ENCODE measurements at places on chromosomes 1 and 21.

- no peak for DNase-seq
Observed at GRCh38 chr1:38208716-38209632, 162.4 kb upstream of the POU3F1 start.

GRCh38 chr1:5915587-5916571 is 76.3 kb downstream of the NPHP4 start:
- peak; percentile 19 for DNase-seq

DNA sequence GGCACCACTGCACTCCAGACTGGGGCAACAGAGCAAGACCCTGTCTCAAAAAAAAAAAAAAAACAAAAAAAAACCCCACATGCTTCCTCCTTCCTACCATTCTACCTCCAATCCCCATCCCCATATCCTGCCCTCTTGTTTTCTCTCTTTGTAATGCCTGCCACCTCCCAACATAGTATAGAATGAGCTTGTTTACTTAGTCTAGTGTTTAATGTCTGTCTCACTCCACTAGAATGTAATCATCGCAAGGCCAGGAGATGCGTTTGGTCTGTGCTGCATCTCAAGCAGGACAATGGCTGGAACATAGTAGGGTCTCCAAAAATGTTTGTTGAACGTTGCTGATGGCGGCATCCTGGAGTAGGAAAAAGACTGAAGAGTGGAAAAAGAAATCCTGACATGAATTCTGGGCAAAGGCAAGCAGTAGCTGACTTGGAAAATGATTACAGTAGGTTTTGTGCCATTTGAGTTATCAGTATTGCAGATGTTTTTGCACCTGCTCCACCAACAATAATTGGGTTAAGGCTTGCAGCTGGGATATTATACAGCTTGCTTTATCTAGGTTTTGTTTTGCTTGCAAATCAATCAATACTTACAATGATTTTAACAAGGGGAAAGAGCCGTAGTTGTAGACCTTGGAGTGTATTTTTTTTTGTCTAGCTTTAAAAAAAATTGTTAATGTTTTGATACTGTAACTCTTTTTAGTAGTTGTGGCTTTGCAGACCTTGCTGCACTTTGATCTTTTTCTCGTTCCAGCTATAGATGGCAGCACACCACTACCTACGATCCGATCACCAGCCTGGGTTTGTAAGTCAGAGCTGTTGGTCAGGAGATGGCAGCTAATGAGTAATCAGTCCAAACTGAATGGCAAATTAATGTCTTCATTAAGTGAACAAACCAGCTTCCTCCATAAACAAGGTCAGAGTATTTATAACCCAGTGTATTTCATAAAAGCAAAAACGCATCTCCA is 62.4 kb downstream of the BACH1 start:
- DNase-seq = no peak

DNA sequence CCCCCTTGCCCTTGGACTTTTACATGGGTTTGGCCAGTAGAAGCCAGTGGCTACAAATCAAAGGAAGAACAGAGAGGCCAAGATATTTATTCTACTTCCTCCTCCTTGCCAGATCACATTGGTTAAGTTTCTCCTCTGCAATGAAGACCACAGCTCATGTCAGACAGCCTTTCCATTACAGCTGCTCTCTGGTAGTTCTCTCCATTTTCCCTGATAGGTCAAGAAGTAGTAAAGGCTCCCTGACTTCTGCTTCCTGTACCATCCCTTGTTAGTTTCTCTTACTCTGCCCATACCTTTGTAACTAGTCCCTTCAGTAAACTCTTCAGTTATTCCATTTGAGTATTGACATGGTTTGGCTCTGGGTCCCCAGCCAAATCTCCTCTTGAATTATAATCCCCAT is 27.8 kb downstream of the NME7 start:
- DNase-seq = no peak

GRCh38 chr21:41923186-41923585 is 30.6 kb downstream of the C2CD2 start:
- DNase-seq = no peak

- no peak for DNase-seq
Observed at GRCh38 chr1:109300650-109301151, 6.1 kb downstream of the MYBPHL start.

- no peak for DNase-seq
Observed at GRCh38 chr1:41538741-41539417, 54.4 kb upstream of the EDN2 start.

DNA sequence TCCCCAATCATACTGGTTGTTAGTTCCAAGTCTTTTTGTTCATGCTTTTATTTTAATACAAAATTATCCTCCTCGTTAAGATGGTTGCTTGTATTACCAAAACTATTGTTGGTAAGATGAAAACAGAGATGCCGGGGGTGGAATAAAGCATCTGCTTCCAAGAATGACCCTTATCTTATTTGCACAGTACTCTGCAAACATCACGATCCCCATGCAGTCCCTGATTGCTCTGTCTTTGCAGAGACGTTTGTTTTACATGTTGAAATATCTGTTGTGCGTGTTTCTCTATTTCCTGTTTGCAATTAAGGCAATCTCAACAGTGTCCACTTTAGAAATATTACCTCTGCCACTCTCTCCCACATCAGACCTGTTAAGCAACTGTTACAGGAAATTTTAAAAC is 141.3 kb upstream of the NCAM2 start:
- DNase-seq = no peak

DNA sequence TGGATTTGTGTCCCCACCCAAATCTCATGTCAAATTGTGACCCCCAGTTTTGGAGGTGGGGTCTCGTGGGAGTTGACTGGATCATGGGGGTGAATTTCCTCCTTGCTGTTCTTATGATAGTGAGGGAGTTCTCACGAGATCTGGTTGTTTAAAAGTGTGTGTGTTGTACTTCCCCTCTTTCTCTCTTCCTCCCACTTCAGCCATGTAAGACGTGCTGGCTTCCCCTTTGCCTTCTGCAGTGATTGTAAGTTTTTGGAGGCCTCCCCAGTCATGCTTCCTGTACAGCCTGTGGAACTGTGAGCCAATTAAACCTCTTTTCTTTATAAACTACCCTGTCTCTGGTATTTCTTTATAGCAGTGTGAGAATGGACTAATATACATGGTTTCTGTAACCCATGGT is 64.6 kb downstream of the RHOU start:
- no peak for DNase-seq

DNA sequence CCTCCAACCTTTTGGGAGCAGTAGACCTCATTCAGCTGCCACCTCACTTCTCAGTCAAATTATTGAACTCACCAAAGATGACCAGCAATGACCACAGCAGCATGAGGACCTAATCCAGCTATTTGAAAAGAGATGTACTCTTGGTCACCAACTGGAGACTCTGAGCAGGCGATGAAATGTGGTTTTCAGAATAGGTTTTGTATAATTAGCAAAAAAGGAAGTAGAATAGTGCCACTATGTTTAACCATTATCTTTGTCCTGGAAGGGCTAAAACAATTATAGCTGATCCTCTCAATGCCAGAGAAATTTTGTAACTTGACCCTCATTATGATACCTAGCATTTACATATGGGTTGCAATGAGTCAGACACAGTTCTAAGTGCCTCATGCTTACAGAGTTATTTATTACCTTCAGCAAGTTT is at the start of gene FCRL2:
Gene FCRL2, minus strand, starts transcription at position 162 of the 421 bp plus-strand sequence. Its CDS starts 59 bp downstream, at position 103.
- DNase-seq = no peak

GRCh38 chr21:37936010-37936785 is 19.9 kb upstream of the KCNJ6 start:
- DNase-seq = no peak

- DNase-seq = no peak
Observed at GRCh38 chr1:236812334-236813030, 17.4 kb downstream of the MTR start.

DNA sequence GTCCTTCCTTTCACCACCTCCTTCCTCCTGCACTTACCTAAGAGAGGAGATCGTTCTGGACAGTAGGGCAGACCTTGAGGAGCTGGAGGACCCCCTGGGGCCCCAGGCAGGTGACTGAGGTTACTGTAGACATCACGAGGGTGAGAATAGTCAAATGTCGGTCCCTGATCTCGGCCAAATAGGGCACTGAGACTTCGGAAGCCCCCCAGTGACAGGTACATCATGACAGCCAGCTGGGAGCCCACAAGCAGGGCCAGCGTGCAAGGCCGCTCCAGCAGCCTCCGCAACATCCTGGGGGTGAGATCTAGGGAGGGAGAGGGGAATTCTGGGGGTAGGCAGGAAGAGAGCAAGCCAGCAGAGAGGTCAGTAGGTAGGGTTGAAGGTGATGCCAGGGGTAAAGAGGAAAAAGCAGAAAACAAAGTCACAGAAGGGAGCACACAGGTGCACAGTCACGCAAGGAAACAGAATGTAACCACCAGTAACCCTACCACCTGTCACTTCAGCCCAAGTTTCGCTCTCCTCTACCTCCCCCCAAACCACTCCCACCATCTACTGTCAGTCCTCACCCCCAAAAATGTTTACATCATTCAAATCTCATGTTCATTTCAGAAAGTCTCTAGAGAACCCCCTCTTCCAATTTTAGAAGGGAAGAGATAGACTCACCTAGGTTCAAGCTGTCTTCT is 1.4 kb downstream of the B4GALT3 start:
- no peak for DNase-seq

DNA sequence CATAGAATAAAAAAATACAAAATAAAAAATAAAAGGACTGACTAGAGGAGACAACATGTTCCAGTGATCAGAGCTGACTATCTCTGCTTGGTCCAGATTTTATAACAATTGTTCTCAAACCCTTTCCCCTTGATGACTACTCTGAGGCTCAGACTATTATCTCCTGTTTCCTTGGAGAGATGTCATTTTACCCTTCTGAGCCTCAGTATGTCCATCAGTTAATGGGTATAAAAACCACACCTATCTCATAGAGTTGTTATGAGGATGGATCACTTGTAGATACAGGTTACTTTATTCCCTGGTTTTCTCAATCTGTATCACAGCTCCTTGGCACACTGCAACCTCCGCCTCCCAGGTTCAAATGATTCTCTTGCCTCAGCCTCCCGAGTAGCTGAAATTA is 7.0 kb downstream of the NKAIN1 start:
- DNase-seq = no peak

- no peak for DNase-seq
Observed at GRCh38 chr21:44996983-44997936, 57.4 kb downstream of the SLX9 start.

- no peak for DNase-seq
Observed at GRCh38 chr1:62265956-62266935, 53.0 kb downstream of the KANK4 start.

DNA sequence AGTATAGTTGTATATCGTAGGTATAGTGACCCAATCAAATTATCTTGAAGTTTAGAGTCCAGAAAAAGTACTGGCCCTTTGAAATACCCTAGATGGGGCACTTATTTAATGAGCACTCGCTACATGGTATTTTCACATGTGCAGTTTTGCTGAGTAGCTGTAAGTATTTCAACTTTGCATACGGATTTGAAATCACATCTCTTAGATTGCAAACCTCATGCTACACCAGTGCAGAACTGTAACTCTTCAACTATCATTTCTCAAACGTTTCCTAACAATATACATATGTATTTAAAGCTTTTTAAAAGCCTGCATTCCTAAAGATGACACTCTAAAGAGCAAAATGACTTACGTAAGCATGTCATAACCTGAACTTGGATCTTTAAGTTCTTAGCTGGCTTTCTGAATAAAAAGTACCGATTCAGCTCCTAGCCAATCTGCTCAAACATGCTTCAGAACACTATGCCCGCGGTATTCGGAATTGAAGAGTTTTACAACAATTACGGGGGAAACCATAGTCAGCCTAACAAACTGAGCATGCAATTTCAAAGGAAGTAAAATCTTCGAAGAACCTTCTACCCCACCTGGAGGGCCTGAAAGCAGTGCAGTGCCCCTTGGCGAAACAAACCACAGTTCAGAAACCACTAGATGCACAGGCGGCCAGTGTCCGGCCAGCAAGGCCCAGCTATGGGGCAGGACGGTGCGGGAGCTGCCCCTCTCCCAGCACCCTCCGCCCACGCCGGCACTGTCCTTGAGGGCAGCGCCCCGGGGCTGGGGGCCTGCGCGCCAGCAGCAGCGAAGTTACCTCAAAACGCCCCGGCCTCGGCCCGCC is 863 bp downstream of the FH start:
- peak; percentile 13 for DNase-seq

GRCh38 chr1:23646091-23646490 is 45.5 kb upstream of the RPL11 start:
- no peak for DNase-seq

- no peak for DNase-seq
Observed at GRCh38 chr1:116769994-116770393, 15.8 kb downstream of the CD2 start.

DNA sequence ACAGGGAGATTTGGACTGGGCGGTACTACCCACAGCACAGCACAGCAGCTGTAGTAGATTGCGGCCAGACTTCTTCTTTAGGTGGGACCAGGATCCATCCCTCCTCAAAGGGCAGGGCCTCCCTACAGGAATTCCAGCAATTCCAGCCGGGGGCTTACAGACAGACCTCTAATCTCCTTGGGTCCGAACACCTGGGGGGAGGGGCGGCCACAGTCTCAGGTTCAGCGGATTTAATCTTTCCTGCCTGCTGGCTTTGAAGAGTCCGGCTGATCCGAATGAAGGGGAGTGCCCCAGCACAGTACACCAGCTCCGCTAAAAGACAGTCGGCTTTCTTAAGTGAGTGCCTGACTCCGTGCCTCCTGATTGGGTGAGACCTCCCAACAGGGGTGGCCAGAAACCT is 1708.5 kb downstream of the BRINP3 start:
- DNase-seq = no peak

GRCh38 chr1:59332983-59333382 is 36.1 kb downstream of the FGGY start:
- peak; percentile 13 for DNase-seq

Data from stimulated activated CD4-positive, alpha-beta T cell treated with anti-CD3 and anti-CD28 coated beads, Interleukin-1b, Interleukin-23, amount 100 ng/mL, for 48 hours (primary cell).